ENCODE measurements at places on chromosomes 3 and 15.

- DNase-seq: no peak
Measured at GRCh38 chr3:52438579-52439425, 6.1 kb downstream of the SEMA3G start.

- DNase-seq: peak; percentile 31
Measured at GRCh38 chr15:38696109-38696727, 131.6 kb upstream of the RASGRP1 start.

GRCh38 chr3:17686613-17687012, 55.8 kb downstream of the TBC1D5 start:
- no peak for DNase-seq

GRCh38 chr15:72521682-72522081, 47.6 kb downstream of the ARIH1 start:
- DNase-seq: peak; percentile 37

DNA sequence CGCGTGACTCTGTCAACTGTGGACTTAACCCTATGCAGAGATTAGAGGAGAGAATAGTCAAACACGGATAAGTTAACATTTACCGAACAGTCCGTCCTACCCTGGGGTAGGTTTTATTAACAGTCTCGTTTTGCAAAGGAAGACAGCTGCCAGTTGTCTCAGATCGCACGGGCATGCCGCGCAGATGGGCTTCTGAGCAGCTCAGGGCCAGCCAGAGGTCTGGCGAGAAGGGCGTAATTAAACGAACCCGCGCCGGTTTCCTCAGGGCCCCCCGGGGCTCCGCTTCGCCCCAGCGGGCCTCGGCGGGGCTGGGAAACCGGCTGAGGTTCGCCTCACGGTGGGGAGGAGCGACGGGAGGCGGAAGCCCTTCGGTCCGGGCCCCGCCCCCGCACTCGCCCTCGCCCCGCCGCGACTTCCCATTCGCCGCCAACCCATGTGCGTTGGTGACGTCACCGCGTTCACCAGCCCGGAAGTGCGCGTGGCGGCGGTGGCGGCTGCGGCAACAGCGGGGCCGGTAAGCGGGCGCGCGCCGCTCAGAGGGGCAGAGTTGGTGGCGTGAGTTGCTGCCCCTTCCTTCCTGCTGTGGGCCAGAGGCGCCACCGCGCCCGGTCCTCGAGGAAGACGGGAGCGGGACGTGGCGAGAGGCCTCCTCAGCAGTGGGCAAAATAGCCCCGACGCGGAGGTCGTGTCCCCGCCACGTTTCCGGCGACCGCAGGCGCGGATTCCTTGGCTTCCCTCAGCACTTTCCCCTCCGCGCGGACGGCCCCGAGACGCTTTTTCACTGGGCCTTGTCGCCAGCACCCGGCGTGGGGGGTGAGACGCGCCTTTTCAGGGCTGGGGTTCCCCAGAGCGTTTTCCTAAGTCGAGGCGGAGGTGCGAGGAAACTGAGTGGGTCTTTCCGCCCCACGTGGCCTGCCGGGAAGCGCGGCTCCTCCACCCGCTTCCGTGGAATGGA, at the start of gene TRNT1:
Gene TRNT1 (plus strand): TSS at position 464 of the 955 bp plus-strand sequence. CDS start 2,101 bp downstream, outside the sequence.
- peak; percentile 78 for DNase-seq

DNA sequence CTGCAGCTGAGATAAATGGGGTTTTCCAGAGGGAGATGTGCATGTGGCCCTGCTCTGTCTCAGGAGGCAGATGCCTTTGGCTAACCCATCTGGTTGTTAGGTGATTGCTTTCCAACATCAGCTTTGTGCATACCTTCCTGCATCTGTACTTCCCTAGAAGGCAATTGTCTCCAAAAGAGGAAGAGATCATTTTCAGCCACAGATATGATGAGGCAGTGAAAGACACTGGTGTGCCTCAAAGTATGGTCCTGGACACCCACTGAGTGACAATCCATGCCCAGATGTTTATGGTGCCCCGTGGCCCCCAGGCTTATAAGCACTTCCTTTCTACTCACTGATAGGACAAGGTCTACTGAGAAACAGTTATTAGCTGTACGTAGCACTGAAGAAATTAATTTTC, 117.5 kb upstream of the NR2F2 start:
- no peak for DNase-seq
